ENCODE measurements at places on chromosomes 16 and 17. TPM values are rescaled to one million over a fixed set of nuclear protein-coding genes. Genes with fewer than 3 reads are reported as not detected.
A peak's percentile ranks its signal among the peaks of the same experiment; 100 is the strongest.

The CYTH1 gene
- 103 TPM for total RNA-seq

The TP53TG3D gene
- total RNA-seq: not detected

The PRAC2 gene
- total RNA-seq: 4.1 TPM

DNA sequence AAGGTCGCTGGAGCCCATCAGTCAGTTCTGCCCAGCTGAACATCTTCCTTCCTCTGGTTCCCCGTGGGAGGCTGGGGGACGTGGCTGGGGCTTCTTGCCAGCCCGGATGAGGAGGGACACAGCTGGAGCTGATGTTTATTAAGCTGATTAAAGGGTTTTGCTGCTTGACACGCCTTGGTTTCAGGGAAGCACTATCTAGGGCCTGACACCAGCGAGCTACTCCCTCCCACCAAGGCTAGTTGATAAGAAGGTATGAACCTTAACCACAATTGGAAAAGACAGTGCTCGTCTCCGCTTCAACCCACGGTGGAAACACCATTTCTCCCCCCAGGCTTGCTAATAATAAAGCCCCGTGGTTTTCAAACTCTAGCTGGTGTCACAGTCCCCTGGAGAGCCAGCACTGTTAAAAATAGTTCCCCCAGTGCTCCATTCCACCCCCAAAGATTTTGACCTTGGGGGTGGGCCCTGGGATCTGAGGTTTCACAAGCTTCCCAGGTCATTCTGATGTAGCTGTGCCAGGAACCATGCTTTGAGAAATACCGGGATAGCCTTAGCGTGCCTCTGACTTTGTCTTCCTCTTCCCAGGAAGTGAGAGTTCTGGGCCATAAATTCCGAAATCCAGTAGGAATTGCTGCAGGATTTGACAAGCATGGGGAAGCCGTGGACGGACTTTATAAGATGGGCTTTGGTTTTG, 5.5 kb downstream of the DHODH start:
- H3K27ac ChIP-seq: no peak overlapping the region
- no peaks in the 10 kb centered on the region for H3K27me3 ChIP-seq
- H3K4me3 ChIP-seq: no peak overlapping the region
- H3K36me3 ChIP-seq: no peaks in the 10 kb centered on the region
- DNase-seq: no peak
- no peaks in the 10 kb centered on the region for H3K4me1 ChIP-seq

GRCh38 chr17:71431146-71431545, 689.7 kb upstream of the SOX9 start:
- no peak overlapping the region for H3K27ac ChIP-seq
- no peak overlapping the region for H3K4me3 ChIP-seq
- no peaks in the 10 kb centered on the region for H3K36me3 ChIP-seq
- no peaks in the 10 kb centered on the region for H3K27me3 ChIP-seq
- no peaks in the 10 kb centered on the region for H3K4me1 ChIP-seq

GRCh38 chr16:18948372-18949020, 22.3 kb upstream of the SMG1 start:
- no peaks in the 10 kb centered on the region for H3K4me1 ChIP-seq
- no peaks in the 10 kb centered on the region for H3K27me3 ChIP-seq
- no peaks in the 10 kb centered on the region for H3K36me3 ChIP-seq
- no peak overlapping the region for H3K27ac ChIP-seq
- no peak for DNase-seq
- no peak overlapping the region for H3K4me3 ChIP-seq

GRCh38 chr17:46264456-46265198, 30.3 kb upstream of the LRRC37A start:
- no peaks in the 10 kb centered on the region for H3K27me3 ChIP-seq
- no peak overlapping the region for H3K4me3 ChIP-seq
- H3K36me3 ChIP-seq: no peaks in the 10 kb centered on the region
- H3K4me1 ChIP-seq: no peaks in the 10 kb centered on the region

GRCh38 chr16:25747160-25747758, 55.5 kb downstream of the HS3ST4 start:
- H3K4me1 ChIP-seq: no peaks in the 10 kb centered on the region
- DNase-seq: no peak
- no peak overlapping the region for H3K27ac ChIP-seq
- H3K36me3 ChIP-seq: no peaks in the 10 kb centered on the region

DNA sequence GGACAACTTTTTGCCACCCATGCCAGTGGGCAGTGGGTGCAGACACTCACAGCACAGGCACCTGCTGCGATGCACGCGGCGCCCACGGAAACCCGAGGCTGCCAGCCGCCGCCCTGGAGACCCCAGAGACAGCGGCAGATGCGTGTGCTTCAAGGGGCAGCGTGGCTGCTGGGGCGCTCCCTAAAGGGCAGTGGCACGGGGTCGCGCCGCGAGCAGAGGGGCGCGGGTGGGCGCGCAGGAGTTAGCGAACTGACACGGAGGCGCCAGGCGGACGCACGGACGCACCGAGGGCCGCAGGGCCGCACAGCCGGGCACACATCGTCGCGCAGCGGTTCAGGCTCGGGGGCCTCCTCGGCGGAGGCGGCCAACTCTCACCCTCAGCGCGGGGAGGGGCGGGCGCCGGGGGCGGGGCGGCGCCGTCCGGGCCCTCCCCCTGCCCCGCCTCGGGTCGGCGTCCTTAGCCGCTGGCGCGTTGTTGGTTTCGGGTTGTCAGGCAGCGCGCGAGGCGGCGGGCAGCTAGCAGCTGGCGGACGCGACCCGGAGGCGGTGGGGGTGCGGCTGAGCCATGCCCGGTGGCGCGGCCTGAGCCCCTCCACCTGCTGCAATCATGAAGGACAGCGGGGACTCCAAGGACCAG, at the start of gene KIF19:
KIF19 (plus strand) TSS at position 484 of the 637 bp plus-strand sequence; CDS start at position 608, 124 bp downstream.
- no peaks in the 10 kb centered on the region for H3K36me3 ChIP-seq
- peaks cover 38% of the 10 kb centered on the region for H3K27me3 ChIP-seq
- H3K27ac ChIP-seq: no peak within 1 kb of the TSS
- H3K4me3 ChIP-seq: peak within 1 kb of the TSS; percentile 44
- peak; percentile 67 for DNase-seq
- H3K4me1 ChIP-seq: no peaks in the 10 kb centered on the region

GRCh38 chr17:50289991-50290702, 15.9 kb downstream of the TMEM92 start:
- no peaks in the 10 kb centered on the region for H3K27me3 ChIP-seq
- no peak overlapping the region for H3K4me3 ChIP-seq
- H3K4me1 ChIP-seq: peaks cover 23% of the 10 kb centered on the region
- peak; percentile 64 for DNase-seq
- no peaks in the 10 kb centered on the region for H3K36me3 ChIP-seq

GRCh38 chr17:18957831-18958230, 5.9 kb downstream of the SLC5A10 start:
- no peaks in the 10 kb centered on the region for H3K4me1 ChIP-seq
- no peak overlapping the region for H3K4me3 ChIP-seq
- no peak overlapping the region for H3K27ac ChIP-seq

GRCh38 chr16:10885246-10885645, 8.2 kb downstream of the CIITA start:
- no peaks in the 10 kb centered on the region for H3K27me3 ChIP-seq
- no peak for DNase-seq
- H3K4me3 ChIP-seq: no peak overlapping the region
- H3K27ac ChIP-seq: peak overlapping the region; percentile 19
- H3K36me3 ChIP-seq: no peaks in the 10 kb centered on the region
